Left ventricle myocardium inferior (tissue), 1 donor: ENCODE measurements at places on chromosomes 11 and 22. TPM values are rescaled to one million over a fixed set of nuclear protein-coding genes. Genes with fewer than 3 reads are reported as not detected.
A peak's percentile ranks its signal among the peaks of the same experiment; 100 is the strongest.

DNA sequence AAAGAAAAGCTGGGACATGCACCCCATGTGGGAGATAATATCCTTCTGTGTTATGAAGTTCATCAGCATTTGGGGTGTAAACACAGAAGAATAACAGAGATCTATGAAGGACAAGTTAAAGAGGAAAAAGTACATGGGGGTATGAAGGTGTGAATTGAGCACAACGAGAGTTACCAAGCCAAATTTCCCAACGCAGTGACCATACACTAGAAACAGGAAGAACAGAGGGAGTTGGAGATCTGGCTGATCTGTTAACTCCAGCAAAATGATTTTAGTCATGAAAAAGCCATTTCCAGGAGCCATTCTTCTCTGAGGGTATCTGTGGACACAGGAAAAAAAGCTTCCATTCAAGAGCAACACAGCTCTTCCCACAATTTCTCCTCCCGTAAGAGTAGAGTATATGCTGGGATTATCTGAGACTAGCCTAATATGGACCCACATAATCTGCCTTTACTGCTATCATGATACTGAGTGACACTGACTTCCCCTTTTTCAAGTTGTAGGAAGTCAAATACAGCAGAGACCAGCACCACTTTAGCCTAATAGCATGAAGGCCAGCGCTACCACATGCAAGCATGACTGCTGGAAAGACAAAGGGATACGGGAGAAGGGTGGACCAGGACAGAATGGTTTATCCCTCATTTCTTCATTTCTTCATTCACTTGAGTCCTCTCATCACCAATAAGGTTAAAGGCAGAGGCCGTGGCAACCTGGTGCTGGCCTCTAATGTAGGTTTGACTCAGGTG is 19.6 kb upstream of the OR8D2 start:
- DNase-seq = no peak

GRCh38 chr11:58912124-58912523 is 27.2 kb upstream of the GLYATL1 start:
- no peak for DNase-seq

ACTN3 gene
- not detected for total RNA-seq

DNA sequence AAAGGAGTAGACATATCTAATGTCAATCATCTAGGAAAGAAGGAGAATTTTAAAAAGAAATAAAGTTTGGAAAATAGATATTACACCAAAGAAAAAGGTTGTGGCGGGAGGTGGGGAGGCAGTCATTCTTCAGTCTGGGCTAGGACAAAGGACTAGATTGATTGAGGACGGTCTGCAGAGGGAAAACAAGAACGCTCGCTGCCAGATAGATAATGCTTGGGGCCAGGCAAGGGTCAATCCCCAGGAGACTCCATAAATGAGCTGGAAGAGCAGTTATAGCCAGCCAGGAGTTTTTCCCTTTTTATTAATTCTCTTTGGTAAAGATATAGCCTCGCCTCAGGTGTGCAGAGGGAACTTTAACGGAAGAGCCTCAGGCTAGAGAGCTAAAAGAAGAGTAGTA is 6.3 kb downstream of the TRPC6 start:
- DNase-seq = no peak

WBP2NL gene
- total RNA-seq = 0.22 TPM

GRCh38 chr22:33443683-33444082 is 385.5 kb upstream of the SYN3 start:
- DNase-seq = no peak

- DNase-seq = no peak
Measured at GRCh38 chr11:69524991-69525411, 43.5 kb downstream of the LINC01488 start.

- DNase-seq = no peak
Measured at GRCh38 chr11:113253406-113253805, 61.0 kb upstream of the TTC12 start.

- DNase-seq = no peak
Measured at GRCh38 chr11:114440121-114440860, 1.0 kb downstream of the REXO2 start.

TYR gene
- total RNA-seq = not detected

DNA sequence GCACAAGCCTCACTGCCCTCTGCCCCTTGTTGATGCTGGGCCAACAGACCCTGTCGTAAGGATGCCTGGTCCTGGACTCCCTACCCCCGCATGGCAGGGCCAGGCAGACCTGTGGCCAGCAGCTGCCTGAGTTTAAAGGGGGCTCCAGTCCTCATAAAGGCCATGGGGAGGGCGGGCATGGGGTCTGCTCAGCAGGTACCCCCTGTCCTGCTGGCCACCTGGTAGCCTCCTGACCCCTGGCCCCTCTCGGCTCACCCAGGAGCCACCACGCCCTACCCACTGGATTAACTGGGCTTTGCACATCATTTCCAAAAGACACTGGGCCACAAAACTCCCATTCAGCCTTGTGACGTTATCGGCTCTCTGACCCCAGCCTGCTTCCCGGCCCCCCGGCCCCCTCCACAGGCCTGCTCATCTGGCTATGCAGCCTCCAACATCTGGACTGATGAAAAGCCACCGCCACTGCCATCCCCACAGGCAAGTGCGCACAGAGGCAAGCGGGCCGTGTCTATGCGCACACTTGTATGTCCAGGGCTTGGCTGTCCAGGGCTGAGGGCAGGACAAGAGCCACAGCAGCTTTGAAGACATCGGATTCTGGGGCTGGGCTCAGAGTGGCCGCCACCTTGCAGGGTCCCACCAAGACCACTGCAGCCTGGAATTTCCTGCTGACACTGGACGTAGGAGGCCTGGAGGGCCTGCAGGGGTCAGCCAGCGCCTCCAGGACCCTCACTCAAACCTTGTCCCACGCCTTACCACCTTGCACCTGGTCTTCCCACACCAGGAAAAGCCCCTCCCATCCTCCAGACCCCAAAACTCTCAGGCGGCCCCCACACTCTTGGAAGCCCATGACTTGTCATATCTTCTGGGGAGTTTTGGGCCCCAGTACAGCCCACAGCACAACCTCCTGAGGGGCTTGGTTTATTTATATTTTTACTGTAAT is 48.7 kb downstream of the IGF2 start:
- no peak for DNase-seq

NUDT8 gene
- 102 TPM for total RNA-seq

LINC01488 gene
- total RNA-seq = 0.38 TPM

- no peak for DNase-seq
Measured at GRCh38 chr22:18042685-18043084, 18.3 kb upstream of the MICAL3 start.

- no peak for DNase-seq
Measured at GRCh38 chr11:19646308-19646707, 66.3 kb upstream of the NAV2 start.

MRGPRE gene
- 0.36 TPM for total RNA-seq

- no peak for DNase-seq
Measured at GRCh38 chr22:19509923-19510322, 14.3 kb downstream of the CLDN5 start.

UBTFL1 gene
- total RNA-seq = not detected

MS4A6E gene
- not detected for total RNA-seq

RCOR2 gene
- total RNA-seq = 10.5 TPM

CDC42EP1 gene
- total RNA-seq = 17.7 TPM

KCNJ5 gene
- total RNA-seq = 5.4 TPM

GAL gene
- 0.58 TPM for total RNA-seq

DNA sequence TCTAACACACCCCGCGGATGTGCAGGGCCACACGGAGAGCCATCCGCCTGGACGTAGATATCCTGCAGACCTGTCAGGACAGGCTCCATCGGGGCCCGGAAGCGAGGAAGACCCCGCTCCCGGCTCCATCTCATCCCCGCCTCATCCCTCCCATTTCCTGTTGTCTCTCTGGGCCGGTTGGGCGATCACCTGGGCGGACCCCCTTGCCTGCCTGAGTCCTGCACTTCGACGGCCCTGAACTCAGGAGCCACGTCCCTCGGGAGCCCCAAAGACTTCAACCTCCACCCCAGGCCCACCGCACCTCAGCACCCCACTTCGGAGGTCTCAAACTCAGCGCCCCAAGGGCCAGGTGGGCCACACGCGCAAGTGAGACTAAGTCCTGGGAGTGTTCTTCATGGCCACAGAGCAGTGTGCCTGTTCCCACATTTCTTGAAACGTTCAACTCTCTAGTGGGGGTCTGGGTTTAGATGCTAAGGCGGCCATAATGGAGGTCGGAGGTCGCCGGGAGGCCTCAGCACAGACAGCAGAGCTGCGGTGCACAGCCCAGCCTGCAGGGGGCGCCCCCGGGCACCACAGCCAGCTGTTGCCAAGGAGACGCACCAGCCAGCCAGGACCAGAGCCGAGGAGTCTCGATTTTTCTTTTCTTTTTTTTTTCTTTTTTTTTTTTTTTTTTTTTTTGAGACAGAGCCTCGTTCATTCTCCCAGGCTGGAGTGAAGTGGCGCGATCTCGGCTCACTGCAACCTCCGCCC is 26.0 kb upstream of the FADD start:
- no peak for DNase-seq

GRCh38 chr11:12184699-12185098 is 74.3 kb downstream of the MICAL2 start:
- DNase-seq = no peak

PCNX3 gene
- total RNA-seq = 11.9 TPM

- DNase-seq = peak; percentile 43
Measured at GRCh38 chr11:43920598-43921419, 21.6 kb upstream of the C11orf96 start.

- DNase-seq = no peak
Measured at GRCh38 chr22:48088926-48089536, 1326.6 kb downstream of the TBC1D22A start.

RNF26 gene
- 14.0 TPM for total RNA-seq

MUC2 gene
- total RNA-seq = 0.03 TPM

MB gene
- total RNA-seq = 16,708 TPM

LRRC10B gene
- total RNA-seq = 0.88 TPM

IL17RA gene
- 7.6 TPM for total RNA-seq

MS4A3 gene
- total RNA-seq = not detected

DNA sequence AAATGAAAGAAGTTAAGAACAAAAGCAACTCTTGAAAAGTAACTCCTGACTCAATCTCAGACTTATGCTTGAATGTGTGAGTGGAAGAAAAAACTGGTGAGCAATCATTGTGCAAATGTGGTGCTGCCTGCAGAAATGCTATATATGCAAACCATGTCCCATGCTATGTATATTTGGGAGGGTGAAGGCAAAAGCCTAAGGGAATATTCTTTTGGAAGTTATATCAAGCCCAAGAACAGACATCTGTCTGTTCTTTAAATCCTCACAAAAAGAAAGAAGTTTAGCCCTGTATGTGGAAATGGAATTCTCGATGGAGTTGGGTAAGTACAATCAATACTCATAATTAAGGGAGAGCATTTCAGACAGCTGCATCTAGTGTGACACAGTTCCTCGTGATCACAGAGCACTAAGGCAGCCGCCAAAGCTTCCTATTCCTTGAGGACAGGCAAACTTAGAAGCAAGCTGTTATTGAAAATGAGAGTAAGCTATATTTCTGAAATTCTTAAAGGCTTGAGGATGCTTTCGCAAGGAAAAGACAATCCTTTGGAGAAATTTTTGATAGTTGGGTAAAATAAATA is 406.5 kb upstream of the CHORDC1 start:
- DNase-seq = no peak

DNA sequence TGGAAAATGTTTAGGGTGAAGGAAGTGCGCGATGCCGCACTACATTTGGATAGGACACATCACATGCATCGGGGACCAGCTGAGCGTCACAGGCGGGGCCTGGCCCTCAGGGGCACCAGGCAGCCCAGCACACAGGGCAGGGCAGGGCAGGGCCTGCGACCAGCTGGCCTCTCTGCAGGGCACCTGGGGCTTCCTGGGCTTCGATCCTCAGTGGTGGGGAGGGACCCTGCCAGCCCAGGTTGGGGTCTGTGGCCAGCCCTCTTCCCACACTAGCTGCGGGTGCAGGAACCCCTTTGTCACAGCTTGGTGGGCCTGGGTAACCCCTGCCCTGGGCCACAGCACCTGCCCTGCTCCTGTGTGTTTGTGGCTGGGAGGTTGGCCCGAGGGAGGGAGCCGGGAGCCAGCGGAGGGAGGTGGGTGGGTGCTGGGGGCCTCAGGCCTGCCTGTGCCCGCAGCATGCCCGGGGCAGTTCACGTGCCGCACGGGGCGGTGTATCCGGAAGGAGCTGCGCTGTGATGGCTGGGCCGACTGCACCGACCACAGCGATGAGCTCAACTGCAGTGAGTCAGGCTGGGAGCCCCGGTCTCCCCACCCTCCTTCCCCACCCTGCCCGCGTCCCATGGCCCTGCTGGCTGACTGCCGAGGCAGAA is 37.9 kb downstream of the ST14 start:
- DNase-seq = no peak

GRCh38 chr11:63491240-63491587 is 247 bp upstream of the PLAAT5 start:
- no peak for DNase-seq

CLP1 gene
- 6.0 TPM for total RNA-seq

DNA sequence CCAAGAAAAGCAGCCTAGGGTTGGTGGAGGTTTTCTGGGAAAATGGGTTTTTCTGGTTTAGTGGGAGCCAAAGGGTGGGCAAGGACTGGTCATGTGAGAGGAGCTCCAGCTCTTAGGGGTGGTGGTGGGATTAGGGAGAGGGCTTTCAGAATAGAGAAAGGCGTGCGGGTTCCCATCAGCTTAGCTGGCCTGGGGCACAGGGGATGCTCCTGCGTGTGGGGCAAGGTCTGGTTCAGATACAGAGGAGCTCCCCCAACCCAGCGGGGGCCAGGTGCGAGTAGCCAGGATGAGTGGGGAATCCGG is 644 bp downstream of the TMEM134 start:
- no peak for DNase-seq

DNA sequence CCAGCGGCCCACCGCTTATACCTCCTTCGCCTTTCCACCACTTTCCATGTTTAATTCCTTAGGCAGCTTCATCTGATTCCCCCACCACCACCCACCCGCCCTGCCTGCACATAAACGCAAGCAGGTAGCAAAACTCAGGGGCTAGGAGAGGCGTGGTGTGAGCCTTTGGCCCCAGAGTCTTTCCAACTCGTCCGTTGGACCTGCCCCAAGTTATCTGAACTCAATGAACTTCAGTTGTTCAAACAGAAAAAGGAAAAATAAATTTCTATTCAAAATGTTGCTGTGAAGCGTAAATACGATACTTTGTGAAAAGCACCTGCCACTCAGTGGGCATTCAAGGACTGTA is 814 bp upstream of the CDON start:
- DNase-seq = no peak

PKDREJ gene
- total RNA-seq = 0.08 TPM

SHANK2 gene
- 0.27 TPM for total RNA-seq

- DNase-seq = no peak
Measured at GRCh38 chr11:26696330-26696729, 25.5 kb downstream of the SLC5A12 start.

ADSL gene
- 48.5 TPM for total RNA-seq

- no peak for DNase-seq
Measured at GRCh38 chr11:130615561-130615960, 167.1 kb downstream of the ADAMTS15 start.

APOL3 gene
- 21.3 TPM for total RNA-seq

DNA sequence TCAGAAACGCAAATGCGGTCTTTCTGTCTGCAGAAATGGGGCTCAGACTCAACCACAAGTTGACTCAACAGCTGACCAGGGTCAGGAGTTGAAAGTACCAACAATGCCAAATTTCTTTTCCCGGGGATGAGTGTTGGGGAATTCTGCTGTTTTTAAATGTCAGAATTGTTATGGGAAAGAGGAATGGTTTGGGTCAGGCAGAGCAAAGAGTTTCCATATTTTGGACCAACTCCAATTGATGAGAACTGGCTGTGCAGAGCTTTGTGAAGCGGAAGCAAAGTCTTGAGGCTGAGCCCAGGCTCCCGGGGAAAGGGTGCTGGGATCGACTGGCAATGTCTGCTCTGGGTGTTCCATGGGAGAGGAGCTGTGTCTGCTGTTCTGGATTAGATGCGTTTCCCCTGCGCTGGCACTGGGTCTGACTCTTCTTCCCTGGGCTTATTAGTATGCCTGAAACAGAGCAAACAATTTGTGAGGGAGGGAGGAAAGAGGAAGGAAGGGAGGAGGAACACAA is 36.2 kb downstream of the TXN2 start:
- peak; percentile 63 for DNase-seq
